Forelimb muscle (tissue), 1 donor: ENCODE measurements at places on chromosomes 6 and 20.

- no peak for DNase-seq
Measured at GRCh38 chr20:57675773-57676172, 34.0 kb downstream of the PMEPA1 start.

DNA sequence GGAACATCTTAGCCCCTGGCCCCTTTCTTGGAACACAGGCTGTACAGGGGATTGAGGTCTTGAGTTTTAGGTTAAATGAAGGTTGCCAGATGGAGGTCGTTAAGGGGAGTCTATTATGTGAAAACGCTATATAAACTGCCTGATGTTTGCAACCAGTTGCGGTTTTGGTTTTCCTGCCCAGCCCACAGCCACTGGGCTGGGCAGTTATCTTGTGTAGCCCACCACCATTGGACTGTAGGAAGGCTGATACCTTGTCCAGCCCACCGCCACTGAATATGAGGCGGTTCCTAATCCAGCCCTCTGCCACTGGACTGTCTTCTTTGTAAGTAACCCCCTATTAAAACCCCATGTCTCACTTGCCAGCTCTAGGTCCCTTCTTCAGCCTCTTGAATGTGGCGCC is 42.3 kb upstream of the COL21A1 start:
- no peak for DNase-seq

DNA sequence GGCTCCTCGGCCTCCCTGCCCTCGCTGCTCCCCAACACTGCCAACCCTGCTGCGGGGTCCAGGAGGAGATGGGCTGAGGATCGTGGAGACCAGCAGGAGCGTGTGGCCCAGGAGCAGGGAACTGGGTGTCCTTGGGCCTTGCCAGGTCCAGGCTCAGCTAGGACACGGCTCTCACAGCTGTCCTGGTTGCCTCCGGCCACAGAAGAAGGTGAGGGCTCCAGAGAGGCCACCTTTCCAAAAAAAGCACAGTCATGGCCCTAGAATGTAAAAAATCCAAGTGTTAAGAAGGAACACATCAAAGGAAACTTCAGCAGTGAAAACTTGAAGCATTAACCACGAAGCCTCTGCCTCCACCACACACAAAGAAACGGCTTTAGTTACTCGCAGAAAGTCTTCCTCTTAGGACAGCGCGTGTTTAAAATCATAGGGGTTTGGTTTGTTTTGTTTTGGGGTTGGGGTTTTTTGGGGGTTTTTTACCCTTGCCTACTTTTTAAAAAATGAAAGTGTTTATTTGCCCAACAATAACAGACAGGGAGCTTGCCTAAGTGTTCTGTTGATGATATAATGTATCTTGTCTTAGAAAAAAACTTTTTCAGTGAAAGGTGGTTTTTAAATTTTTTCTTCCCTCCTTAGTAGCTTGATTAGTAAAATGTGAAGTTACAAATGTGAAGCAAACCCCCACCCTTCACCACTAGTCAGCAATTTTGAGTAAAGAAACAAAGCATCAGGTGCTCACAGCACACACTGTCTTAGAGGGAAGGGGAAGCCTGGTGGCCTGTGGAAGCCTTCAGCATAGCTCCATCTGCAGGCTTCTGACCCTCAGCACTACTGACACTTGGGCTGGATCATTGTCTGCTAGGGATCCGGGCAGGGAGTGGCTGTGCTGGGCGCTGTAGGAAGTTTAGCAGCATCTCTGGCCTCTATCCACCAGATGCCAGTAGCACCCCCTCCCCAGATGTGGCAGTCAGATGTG is 60.0 kb downstream of the PTPN1 start:
- no peak for DNase-seq

DNA sequence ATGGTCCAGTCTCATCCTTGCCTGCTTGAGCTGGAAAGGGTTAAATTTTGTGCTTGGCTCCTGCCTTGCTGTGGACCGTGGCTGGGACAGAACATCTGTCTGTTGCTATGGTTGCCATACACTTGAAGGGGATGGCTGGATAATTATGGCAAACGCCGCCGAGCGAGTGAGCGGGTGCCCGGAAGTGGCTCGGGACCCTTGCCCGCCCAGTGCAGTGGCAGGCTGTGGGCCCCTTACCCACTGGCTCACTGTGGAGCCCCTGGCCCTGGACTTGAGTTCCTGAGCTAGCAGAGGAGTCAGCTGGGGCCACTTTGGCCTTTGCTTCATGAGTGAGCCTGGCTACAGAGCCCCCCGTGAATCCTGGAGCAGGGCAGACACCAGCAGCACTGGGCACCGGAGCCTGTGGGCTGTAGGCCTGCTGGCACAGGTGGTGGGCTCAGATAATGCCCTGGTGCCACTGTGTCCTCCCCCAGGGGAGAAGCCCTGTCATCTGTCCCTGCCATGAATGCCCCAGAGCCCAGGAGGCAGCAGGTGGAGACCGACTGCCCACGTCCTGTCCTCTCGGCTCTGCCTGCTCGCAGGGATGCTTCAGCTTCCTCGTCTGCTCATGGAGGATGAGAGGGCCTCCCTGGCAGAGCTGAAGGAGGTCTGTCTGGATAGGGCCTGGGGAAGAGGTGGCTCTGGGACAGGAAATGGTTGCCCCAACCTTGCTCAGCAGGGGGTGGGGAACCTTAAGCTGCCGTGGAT is 25.5 kb upstream of the NOL4L start:
- DNase-seq, result no peak

DNA sequence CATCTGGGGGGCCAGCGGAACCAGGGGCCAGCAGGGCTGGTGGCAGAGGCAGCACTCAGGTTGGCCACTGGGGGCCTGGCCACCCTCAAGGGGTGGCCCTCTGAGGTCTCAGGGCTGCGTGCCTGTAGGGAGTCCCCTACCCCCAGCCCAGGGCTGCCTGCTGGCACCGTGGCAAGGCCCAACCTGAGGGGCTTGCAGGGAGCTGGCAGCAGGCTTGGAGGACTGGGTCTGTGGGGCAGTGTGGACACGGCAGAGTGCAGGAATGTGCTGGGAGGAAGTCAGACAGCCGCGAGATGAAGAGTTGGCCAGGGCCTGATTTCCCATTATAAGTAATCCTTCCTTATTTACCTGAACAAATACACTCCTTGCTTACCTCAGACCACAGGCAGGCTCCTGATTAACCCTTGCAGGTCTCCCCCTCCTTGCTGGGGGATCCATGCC is at the start of gene SPDEF:
Gene SPDEF (minus strand): TSS at position 299 of the 441 bp plus-strand sequence. CDS start 11,874 bp downstream, outside the sequence.
- DNase-seq, result no peak

- DNase-seq, result no peak
Measured at GRCh38 chr20:3270051-3270450, 31.1 kb upstream of the SLC4A11 start.

DNA sequence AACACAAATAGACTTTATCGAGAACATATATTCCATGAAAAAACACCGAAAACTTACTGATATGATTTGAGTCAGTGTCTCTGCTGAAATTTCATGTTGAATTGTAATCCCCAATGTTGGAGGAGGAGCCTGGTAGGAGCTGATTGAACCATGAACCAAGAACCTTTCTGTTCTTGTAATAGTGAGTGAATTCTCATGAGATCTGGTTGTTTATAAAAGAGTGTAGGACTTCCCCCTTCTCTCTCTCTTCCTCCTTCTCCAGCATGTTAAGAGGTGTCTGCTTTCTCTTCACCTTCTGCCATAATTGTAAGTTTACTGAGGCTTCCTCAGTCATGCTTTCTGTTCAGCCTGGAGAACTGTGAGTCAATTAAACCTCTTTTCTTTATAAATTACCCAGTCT is 1289.3 kb upstream of the CITED2 start:
- DNase-seq, result no peak

DNA sequence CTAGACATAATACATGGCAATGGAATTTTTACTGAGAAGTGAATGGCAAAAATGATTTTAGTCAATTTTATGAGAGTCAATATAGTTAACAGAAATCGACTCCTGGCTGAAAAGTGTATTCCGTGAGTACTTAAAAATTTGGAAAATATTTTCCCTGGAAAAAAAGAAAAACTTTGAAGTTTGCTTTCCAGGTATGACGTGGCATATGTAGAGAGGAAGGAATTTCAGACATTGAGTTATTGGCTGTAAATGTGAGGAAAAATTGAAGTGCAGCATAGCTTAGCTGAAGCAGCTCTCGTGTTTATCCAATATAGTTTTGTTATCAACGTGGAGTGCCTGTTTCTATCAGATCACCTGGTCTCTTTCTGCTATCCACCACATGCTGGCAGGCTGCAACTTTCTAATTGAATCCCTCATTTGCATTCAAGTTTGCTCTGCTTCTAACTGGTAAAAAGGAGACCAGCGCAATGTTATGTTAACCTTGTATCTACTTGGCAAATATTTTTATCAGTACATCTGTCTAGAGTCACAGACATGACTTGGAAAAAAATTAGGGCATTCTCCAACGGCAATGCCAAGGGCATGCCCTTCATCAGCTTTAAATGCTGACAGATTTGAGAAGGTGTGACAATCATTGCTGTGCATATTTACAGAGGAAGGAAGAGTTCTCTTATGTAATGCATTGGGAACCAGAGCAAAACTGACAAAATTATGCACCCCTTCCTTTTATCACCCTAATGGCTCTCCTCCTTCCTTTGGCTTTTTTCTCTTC is 1102.8 kb upstream of the FLRT3 start:
- no peak for DNase-seq

DNA sequence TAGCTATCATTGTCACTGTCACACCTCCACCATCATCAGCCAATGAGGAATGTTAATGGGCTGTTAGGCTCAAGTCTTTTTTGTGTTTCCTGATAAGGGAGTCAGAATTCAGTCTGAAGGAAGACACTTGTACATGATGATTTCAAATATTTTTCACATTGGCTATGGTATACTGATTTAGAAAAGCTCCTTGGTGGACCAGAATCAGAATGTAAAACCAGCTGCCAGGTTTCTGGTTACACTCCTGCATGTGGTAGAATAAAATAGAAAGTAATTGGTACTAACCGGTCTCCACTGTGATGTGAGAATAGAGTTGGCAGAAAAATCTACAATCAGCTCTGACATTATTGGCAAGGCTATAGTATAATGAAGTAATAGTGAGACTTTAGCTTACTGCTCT is 10.7 kb downstream of the COL9A1 start:
- no peak for DNase-seq

DNA sequence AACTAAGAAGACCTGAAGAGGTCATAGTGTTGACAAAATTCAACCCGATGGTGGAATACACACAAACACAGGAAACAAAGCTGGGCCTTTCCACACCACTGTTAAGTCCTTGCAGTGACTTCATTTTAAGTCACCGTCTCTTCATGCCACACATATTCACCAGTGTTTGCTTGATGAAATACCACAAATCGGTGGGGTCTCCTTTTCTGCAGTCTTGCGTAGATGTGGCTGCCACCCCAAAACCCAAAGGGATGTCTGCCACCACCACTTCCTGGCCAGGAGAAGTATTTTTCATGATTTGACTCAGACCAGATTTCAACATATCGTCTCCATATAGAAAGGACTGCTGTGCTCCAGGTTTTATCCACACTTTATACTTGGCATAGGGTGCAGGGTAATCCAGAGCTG is 11.0 kb upstream of the COL10A1 start:
- DNase-seq, result no peak

GRCh38 chr6:10421158-10421920 is 6.5 kb upstream of the TFAP2A start:
- no peak for DNase-seq
